Heart left ventricle (tissue), 16 donors: ENCODE measurements at places on chromosomes 13 and 19. TPM values are rescaled to one million over a fixed set of nuclear protein-coding genes. Genes with fewer than 3 reads are reported as not detected.
A peak's percentile ranks its signal among the peaks of the same experiment; 100 is the strongest.

DNA sequence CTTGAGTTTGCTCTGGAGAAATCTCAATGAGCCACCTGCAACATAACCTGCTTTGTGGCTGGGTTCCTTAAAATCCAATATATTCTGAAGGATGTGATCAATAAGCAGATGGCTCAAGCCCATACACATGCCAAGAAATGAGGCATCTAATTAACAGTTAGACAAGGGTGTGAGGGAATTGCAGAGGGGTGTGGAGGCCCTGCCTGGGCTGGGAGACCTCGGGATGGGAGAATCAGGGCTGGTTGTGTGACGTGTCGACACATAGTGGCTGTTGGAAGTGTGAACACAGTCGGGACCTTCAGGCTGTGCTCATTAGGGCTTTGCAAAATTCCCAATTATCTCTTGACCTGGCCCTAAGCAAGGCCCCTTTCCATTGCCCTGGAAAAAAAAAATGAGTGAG is 362.0 kb upstream of the TMTC4 start:
- DNase-seq: no peak
- no peaks in the 10 kb centered on the region for H3K4me1 ChIP-seq
- no peaks in the 10 kb centered on the region for H3K36me3 ChIP-seq

GRCh38 chr13:97015661-97016350 is 21.5 kb upstream of the OXGR1 start:
- H3K4me1 ChIP-seq: peaks cover 4% of the 10 kb centered on the region
- no peaks in the 10 kb centered on the region for H3K27me3 ChIP-seq
- H3K27ac ChIP-seq: no peak overlapping the region
- H3K4me3 ChIP-seq: no peak overlapping the region
- no peaks in the 10 kb centered on the region for H3K36me3 ChIP-seq

GRCh38 chr13:27980280-27980998 is 8.1 kb downstream of the URAD start:
- no peak overlapping the region for H3K27ac ChIP-seq
- no peak overlapping the region for H3K4me3 ChIP-seq
- no peaks in the 10 kb centered on the region for H3K36me3 ChIP-seq
- H3K27me3 ChIP-seq: peaks cover 94% of the 10 kb centered on the region
- peaks cover 37% of the 10 kb centered on the region for H3K4me1 ChIP-seq

GRCh38 chr19:15264061-15264932 is 32.0 kb upstream of the EPHX3 start:
- peak; percentile 70 for DNase-seq
- peak overlapping the region; percentile 69 for H3K27ac ChIP-seq
- no peak overlapping the region for H3K4me3 ChIP-seq

DNA sequence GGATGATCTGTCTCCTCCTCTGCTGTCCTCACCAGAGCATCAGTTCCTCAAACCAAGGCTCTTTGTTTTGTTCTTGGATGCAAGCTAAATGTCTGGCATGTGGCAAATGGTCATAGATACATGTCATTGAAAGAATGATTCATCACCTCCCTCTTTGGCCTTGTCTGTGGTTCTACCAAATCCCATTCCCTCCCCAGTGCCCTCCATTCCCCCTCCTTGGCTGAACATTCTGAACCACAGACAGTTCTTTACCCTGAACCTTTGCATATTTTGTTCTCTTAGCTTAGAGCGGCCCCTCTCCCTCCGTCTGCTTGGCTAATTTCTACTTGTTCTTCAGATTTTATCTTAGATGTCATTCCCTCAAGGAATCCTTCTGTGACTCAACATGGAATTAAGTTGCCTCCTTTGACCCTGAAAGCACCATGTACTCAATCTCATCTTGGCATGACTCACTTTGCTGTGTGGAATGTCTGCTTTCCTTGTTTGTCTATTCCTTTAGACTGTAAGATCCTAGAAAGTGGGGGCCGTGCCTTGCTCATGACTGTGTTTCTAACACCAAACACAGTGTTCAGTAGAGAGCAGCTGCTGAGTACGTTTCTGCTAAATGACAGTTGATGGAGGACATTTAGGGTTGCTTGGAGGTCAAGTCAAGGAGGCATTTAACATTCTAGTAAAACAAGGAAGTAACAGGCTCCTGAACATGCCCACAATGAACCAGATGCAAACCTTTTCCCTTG is 8.1 kb downstream of the ALOX5AP start:
- H3K36me3 ChIP-seq: no peaks in the 10 kb centered on the region
- H3K4me1 ChIP-seq: peaks cover 17% of the 10 kb centered on the region
- no peak for DNase-seq
- H3K27me3 ChIP-seq: no peaks in the 10 kb centered on the region
- no peak overlapping the region for H3K27ac ChIP-seq
- no peak overlapping the region for H3K4me3 ChIP-seq

DNA sequence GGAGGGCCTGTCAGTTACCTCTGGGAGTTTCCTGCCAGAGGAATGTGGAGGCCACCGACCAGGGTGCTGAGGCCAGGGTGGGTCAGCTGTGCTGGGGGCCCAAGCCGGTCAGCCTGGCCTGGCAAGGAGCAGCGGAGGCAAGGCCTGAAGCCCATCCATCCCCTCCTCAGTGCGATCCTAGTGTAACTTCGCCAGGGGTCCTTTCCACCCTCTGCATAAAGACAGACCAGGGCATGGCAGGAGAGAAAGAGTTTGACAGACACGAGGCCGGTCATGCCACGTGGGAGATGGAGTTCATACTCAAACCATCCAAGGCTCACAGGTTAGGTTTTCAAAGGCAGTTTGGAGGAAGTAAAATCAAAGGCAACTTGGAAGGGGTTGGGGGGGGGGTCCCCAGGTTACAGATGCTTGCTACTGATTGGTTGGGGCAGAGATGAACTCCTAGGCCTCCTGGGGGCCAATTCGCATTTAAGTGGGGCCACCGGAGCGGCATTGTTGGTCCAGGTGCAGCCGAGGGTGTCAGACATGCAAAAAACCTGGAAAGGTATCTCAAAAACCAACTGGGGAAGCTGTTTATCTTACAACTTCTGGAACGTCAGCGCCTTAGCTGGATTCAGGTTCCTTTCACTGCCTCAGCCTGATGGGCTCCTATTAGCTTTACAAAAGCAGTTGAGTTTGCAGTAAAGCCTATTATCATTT is 36.8 kb upstream of the DPRX start:
- H3K27ac ChIP-seq: no peak overlapping the region
- no peak overlapping the region for H3K4me3 ChIP-seq
- no peak for DNase-seq
- no peaks in the 10 kb centered on the region for H3K4me1 ChIP-seq
- no peaks in the 10 kb centered on the region for H3K27me3 ChIP-seq

DNA sequence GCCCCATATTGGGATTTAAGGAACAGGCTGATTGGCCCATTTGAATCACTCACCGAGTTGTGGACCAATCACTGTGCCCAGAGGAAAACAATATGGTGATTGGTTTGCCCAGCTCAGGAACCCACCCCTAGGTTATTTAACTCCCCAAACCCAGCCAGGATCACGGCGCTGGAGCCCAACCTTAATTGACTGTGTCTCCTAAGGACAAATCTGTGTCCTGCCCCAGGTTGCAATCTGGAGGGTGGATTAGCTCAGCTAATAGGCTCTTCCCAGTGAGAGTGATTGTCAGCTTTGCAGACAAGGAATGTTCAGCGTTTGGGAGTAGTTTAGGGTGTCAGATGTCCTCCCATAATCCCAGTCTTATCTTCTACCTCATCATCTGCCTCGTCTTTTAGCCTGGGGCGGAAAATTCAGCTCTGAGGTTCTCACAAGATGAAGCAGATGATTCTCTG is 3.5 kb upstream of the ZNF358 start:
- H3K4me1 ChIP-seq: peaks cover 4% of the 10 kb centered on the region
- H3K27ac ChIP-seq: no peak overlapping the region
- no peak for DNase-seq
- no peaks in the 10 kb centered on the region for H3K36me3 ChIP-seq

DNA sequence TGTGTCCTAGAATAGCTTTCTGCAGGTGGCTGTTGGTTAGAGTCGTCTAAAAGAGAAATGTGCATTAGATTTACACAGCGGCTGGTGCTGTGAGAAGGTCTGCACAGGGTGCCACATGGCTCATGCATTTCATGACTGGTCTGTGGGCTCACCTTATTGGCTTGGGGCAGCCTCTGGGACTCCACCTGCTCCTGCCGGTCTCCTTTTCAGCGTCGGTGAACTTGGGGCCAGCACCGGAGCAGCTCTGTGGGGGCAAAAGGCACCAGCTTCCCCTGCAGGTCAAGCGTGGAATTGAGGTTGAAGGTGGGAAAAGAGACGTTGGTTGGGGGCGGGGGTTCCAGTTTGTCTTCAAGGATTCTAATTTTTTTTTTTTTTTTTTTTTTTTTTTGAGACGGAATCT is 3.1 kb upstream of the PNMA8C start:
- no peak for DNase-seq
- no peak overlapping the region for H3K27ac ChIP-seq
- H3K27me3 ChIP-seq: peaks cover 16% of the 10 kb centered on the region
- H3K4me3 ChIP-seq: no peak overlapping the region

GRCh38 chr19:13986348-13986904 is 19.7 kb downstream of the RFX1 start:
- peak overlapping the region; percentile 79 for H3K27ac ChIP-seq
- no peaks in the 10 kb centered on the region for H3K36me3 ChIP-seq
- peaks cover 24% of the 10 kb centered on the region for H3K4me1 ChIP-seq
- no peaks in the 10 kb centered on the region for H3K27me3 ChIP-seq
- no peak overlapping the region for H3K4me3 ChIP-seq
- DNase-seq: peak; percentile 91

GRCh38 chr19:43624933-43625332 is 5.5 kb upstream of the ZNF428 start:
- peaks cover 9% of the 10 kb centered on the region for H3K4me1 ChIP-seq
- peak; percentile 81 for DNase-seq
- no peak overlapping the region for H3K4me3 ChIP-seq
- no peaks in the 10 kb centered on the region for H3K36me3 ChIP-seq
- no peaks in the 10 kb centered on the region for H3K27me3 ChIP-seq
- H3K27ac ChIP-seq: no peak overlapping the region

DNA sequence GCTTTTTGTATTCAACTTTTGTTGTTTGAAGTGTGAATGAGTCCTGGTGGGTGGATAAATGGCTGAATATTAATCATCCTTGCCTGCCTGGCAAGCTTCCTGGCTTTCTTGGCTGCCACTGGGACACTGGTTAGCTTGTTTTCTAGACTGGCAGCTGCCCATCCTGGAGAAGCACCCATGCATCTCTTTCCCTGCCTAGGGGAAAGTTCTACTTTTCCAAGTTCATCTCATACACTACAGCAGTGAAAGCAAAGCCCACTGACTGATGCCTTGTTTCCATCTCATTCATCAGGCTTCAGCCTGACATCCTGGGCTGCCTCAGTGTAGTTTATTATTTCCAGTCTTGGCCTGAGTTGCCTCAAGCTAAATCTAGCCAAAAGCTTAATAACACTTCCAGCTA is 244.8 kb downstream of the PCDH20 start:
- DNase-seq: peak; percentile 38
- no peaks in the 10 kb centered on the region for H3K4me1 ChIP-seq
- H3K27me3 ChIP-seq: no peaks in the 10 kb centered on the region
- no peaks in the 10 kb centered on the region for H3K36me3 ChIP-seq
- no peak overlapping the region for H3K4me3 ChIP-seq

DNA sequence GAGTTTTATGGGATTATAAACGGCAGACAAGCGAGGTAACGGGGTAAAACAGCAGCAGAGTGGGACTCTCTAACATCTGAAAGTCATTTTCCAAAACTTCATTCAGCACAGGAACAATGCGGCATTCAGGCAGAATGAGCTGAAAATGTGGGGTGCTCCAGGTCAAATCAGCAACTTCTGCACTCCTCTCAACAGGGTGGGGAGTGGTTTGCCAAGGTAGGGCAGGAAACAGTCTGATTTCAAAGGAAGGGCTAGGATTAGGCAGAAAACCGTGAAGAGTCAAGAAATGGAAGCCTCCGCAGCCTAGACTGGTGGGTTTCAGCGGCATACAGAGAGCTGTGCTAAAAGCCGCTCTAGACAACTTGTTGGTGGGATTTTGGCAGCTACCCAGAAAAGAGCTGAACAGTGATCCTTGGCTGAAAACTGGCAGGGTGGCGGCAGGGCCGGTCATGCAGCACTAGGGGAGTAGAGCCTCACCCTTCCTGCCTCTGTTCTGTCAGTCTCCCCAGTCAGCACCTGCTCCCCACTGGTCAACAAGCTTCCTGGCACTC is 154.2 kb upstream of the KLF12 start:
- peak; percentile 61 for DNase-seq
- peak overlapping the region; percentile 39 for H3K4me3 ChIP-seq
- H3K27me3 ChIP-seq: no peaks in the 10 kb centered on the region
- peak overlapping the region; percentile 39 for H3K27ac ChIP-seq
- H3K36me3 ChIP-seq: no peaks in the 10 kb centered on the region
- peaks cover 27% of the 10 kb centered on the region for H3K4me1 ChIP-seq

DNA sequence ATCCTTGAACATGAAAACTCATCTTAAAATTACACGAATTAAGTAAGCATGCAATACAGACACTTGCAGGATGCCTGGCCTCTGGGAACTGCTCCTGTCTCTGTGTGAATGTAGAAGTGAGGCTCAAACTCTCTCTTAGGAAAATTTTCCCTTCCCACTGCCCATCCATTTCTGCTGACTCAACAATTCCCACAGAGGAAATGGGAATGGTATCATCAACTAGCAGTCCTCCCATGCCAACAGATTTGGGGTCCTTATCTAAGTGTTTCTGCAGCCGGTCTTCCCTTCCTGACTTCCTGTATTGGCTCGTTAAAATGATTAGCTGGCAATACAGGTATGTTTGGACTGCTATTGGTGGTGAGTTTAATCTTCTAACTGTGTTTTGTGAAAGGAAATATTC is 85.8 kb downstream of the DOCK9 start:
- H3K4me3 ChIP-seq: no peak overlapping the region
- H3K36me3 ChIP-seq: peaks cover 76% of the 10 kb centered on the region
- peaks cover 25% of the 10 kb centered on the region for H3K4me1 ChIP-seq

DNA sequence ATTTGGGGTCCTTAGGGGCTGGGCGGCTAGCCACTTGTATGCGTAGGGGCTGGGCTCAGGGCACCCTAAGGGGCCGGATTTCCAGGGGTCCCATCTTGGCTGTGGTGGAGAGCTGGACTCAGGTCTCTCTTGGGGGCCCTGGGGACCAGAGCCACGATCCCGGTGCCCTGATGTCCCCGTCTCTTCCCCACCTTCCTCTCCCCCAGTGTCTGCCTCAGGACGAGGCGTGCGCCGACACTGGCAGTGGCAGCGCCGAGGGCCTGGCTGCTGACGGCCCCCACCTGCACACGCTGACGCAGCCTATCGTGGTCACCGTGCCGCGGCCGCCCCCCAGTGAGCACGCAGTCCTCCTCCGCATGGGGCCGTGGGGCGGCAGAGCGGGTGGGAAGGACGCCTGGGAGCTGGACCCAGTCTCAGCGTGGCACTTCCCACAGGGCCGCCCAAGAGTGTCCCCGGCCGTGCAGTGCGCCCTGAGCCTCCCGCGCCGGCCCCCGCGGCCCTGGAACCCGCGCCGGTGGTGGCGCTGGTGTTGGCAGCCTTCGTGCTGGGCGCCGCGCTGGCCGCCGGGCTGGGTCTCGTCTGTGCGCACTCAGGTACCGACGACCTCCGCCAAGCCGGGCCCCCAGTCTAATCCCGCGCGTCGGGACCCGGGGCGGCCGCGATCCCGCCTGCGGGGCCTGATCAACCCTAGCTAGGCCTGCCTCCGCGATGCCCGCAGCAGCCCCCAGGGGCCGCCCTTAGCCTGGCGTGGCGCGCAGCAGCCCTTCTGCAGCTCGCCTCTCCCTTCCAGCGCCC is 2.7 kb upstream of the SNAPC2 start:
- DNase-seq: peak; percentile 63
- H3K4me1 ChIP-seq: peaks cover 36% of the 10 kb centered on the region
- peak overlapping the region; percentile 46 for H3K4me3 ChIP-seq
- peaks cover 13% of the 10 kb centered on the region for H3K36me3 ChIP-seq

The FXYD7 gene
- total RNA-seq: not detected

The KLK8 gene
- not detected for total RNA-seq

The CCDC124 gene
- total RNA-seq: 59.0 TPM

The OVOL3 gene
- total RNA-seq: not detected

The AKAP11 gene
- 32.3 TPM for total RNA-seq

The PSENEN gene
- total RNA-seq: 32.0 TPM

The ZNF649 gene
- total RNA-seq: 7.7 TPM

The HIPK4 gene
- not detected for total RNA-seq

The MBD3L3 gene
- not detected for total RNA-seq

The PALM3 gene
- total RNA-seq: 0.14 TPM

The SPPL2B gene
- total RNA-seq: 18.0 TPM

The WBP4 gene
- total RNA-seq: 24.6 TPM

The ZNF709 gene
- 1.7 TPM for total RNA-seq
